ENCODE measurements at places on chromosomes 16 and 17.

GRCh38 chr16:6481894-6482293 is 850.8 kb upstream of the RBFOX1 start:
- no peak for DNase-seq

DNA sequence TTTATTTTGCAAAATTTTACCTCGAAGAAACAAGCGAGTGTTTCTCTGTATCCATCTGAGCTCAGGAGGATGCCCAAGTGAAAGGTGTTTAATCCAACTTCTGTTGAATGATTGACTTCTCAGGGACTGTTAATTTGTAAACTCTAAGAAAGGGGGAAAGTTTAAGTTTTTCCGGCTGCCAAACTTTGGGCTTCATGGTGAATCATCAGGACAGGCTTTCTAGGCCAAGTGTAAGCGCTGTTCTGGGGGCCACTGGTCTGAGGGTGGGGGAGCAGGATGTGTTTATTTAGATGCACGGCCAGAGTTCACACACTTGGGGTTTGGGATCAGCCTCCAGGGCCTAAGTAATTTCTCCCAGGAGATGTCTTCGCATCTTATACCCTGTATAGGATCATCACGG is 110.4 kb downstream of the PITPNC1 start:
- no peak for DNase-seq

DNA sequence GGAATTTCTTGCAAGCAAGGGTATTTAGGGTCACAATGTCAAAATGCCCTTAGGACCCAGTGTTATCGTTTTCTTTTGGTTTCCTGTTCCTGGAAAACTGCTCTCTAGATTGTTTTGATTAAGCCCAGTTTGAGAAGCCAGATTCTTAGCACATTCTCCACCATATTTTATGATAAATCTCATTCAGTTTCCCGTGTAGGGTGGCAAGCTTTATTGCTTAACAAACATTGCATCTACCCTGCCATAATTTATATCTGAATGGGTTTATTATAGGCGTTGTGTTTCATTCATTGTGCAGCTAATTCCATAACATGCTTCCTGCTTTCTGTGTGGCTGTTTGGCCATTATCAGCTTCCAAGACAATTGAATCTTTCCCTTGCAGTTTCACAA is 389.1 kb upstream of the DYNLRB2 start:
- DNase-seq, result no peak

DNA sequence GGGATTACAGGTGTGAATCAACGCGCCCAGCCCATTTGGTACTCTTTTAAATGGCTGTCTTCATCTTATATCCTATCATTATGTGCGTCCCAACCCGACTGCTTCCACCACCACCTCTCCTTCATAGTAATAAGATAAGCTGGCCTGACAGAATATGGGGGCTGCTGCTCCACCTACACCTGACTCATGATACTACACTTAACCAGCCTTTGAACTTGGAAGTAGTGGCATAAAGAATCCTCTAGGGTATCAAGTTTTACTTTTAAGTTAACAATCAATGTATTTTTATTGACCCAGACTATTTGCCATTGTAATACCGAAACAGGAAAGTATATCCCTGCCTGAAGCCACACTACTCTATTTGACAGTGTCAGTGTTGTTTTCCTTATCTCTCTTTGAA is 18.8 kb downstream of the PDZD9 start:
- DNase-seq, result no peak

DNA sequence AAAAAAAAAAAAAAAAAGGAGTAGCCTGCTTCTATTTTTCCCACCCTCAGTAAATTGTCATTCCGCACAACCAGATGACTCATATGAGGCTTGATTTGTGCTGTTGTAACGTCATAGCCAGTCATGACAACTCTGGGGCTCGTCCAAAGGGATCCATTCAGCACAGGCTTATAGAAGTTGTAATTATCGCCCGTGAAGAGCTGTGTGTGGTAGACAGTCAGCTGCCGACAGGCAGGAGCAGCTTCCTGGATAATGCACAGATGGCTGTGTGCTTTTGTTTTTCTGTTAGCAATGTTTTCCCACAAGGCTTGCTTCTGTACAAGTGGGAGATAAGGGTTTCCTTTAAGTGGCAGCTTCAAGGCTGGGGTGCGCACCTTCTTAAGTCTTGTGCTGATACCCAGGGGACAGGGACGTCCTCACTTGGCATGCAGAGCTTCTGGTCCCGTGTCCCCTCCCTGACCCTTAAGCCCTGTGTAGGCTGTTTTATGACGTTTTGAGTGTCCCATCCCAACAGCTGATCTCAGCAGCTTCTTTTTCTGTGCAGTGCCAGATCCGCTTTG is 26.0 kb downstream of the SNX29 start:
- no peak for DNase-seq

GRCh38 chr16:10688291-10688690 is 6.4 kb downstream of the TEKT5 start:
- no peak for DNase-seq

DNA sequence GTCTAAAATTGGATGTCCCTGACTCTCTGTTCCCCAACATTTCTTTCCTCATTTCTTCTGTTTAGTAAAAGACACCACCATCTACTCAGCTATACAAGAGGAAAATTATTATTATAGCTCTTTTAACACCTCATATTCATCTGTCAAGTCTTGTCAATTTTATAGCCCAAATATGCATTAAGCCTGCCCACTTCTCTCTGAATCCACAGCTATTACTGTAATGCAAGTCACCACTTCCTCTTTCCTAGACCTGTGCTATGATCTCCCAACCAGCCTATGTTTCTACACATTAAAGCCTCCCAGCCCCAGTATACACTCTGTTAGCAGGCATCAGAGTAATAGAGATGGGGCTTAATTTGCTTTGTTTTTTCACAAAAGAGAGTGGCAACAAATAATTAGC is 252.9 kb downstream of the GRIN2A start:
- no peak for DNase-seq

DNA sequence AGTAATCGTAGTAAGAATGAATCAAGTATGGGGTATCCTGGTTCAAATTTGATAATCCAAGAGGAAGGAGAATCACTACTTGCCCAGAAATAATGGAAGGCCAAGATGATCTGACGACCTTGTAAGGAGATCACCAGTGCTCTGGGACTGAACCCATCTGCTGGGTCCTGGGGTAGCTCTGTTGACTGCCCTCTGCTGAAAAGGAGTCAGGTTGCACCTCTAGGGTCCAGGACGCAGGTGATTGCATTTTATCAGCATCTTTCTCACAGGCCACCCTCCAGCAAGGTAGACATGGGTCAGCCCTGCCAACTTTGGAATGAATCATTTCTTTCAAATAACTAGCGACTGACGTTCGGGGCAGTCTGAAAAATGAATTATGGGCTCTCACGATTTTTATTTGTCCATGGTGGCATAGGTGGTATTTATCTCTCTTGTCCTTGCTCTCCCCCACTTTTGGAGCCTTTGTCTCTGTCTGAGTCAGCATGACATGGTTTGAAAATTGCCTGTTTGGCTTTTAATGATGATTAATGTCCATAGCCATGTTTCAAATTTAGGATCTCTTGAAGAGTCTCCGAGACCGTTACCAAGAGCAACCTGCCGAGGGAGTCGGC is 163.7 kb downstream of the MSI2 start:
- DNase-seq, result no peak

DNA sequence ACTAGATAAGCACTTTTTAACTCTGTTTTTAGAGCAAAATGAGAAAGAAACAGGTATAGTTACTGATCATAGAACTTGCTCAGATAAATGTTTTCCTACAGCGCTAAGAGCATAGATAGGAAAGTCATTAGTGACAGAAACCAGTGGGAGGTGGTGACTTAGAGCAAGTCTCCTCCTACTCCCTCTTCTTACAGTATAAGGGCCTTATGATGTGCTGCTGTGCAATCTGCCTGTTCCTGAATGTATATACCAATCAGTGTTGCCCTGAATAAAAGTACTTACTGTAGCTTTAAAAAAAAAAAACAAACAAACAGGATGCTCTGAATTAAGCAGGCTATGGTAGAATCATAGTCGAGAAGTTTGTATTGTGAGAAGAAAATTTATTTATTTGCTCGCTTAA is 23.3 kb upstream of the RASL10B start:
- DNase-seq, result no peak

DNA sequence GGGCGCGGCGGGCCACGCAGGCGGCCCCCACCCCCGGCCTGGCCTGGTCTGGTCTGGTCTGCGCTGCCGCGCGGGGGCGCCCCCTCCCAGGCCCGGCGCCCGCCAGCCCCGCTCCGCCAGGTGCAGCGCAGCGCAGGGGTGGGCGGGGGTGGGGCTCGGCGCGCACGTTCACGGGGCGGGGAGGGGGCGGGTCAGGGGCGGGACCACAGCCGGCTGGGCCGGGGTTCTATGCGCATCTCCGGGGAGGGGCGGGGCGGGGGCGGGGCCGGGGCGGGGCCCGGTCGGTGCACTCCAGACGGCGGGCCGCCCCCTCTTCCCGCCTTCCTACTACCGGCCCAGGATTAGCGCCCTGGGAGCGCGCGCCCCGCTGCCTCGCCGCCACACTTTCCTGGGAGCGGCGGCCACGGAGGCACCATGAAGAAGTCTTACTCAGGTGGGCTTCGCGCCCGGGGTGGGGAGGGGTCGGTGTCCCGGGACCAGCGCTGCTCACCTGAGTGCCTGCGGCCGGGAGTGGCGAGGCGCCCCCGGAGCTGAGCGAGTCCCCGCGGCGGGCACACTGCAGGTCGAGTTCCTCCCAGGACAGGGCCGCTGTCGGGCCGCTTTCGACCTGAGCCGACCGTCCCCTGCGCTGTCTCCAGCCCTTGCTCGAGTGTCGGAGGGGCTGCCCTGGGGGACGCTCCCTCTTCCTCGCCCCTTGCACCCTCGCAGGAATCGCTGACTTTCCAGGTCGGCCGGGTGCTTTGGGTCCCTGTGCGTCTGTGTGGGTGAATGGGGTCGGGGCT is 140.5 kb downstream of the SEC14L1 start:
- peak; percentile 54 for DNase-seq

DNA sequence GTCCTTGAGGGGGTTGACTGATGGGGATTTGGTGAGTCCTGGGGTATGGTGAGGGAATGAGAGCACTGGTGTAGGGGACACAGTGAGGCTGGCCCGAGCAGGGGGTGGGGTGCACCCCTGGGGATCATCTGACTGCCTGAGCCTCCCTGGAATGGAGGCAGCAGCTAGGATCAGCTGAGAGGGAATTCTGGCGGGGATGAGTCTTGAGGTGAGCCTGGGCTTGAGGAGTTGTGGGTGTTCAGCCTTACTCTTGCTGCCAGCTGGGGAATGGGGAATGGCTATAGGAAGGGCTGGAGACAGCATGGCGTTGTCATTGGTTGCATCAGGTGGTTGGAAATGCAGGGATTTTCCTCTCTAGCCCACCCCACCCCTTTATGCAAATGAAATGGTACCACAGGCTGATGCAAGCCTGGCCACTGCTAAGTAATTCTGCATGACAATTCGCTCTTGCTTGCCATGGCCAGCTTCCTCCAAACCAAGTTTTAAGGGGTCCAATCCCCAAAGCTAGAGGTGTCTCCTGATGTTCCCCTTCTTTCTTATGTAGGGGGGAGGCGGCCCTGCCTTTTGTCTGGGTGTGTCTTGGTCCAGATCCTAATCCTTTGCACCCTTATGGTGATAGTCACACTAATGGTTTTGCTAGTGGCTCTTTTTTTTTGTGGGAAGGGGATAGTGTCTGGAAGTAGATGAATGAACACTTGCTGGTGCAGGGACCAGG is 7.5 kb downstream of the NFE2L1 start:
- DNase-seq, result no peak

DNA sequence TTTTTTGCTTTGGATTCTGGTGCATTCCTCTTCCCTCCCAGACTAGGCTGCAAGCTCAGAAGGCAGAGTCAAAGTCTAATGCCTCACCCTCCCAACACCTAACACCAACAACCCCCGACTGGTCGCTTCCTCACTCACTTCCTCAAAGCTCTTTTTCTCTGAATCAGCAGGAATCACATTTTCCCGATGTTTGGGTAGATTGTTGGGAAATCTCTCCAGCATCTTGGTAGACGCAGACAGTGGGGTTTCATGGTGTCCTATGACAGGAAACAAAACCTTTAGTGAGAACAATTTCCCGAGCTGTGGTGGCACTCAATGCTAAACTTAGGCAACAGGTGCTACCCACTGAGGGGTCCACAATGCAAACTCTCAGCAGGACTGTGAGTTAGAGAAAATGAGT is 39.9 kb upstream of the ICAM2 start:
- DNase-seq, result peak; percentile 26

DNA sequence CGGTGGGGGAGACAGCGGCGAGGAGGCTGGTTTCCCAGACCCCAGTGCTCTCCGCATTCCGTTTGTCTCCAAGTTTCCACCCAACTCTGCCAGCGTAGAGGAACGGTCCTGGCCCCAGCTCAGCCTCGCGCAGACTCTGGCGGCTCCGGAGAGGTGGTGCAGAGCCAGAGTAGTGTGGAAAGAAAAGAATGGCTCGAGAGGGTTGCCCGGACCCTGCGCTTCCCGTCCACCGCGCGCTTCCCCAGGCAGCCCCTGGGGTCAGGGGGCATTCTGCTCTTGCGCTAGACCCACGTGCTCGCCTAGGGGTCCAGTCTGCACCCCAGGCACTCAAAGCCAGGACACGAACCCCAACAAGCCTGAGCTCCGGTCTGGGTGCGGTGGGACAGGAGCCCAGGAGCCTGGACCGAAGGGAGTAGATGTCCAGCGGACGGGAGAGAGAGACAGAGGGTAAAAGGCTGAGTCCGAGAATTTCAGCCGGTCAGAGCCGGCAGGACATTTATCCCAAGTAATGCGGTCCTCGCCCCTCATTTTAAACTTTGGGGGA is 3.8 kb downstream of the PMP22 start:
- no peak for DNase-seq

GRCh38 chr16:86448306-86448890 is 61.9 kb upstream of the FOXF1 start:
- DNase-seq, result no peak

DNA sequence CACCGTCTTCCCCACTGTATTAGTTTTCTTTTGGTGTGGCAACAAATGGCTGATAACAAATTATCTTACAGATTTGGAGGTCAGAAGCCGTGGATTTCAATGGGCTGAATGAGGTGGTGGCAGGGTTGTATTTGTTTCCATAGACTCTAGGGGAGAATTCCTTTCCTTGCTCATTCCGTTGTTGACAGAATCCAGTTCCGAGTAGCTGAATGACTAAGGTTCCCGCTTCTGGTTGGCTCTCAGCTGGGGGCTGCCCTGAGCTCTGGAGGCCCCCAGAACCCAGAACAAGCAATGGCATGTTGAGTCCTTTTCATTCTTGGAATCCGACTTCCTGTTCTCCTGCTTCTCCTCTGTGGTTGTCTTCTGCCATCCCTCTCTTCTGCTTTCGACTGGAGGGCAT is 280.4 kb downstream of the SNX29 start:
- DNase-seq, result no peak

GRCh38 chr16:56191835-56192634 is 746 bp downstream of the GNAO1 start:
- no peak for DNase-seq
